ENCODE measurements at places on chromosomes 11 and 22.

DNA sequence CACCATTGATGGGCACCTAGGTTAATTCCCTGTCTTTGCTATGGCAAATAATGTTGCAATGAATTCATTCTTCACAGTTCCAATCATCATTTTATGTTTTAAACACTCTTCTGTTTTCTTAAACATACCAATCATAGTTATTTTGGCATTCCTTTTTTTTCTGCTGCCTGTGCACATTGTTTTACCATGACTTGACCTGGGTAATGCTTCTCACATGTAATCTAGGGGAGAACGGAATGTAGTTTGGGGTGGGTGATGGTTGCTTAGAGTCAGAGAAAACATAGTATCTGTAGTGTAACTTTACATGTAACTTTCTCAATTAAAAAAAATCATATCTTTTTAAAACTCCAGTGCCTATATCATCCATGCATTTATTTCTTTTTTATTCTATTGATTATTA lies 1945.3 kb upstream of the RAG2 start:
- DNase-seq: no peak

DNA sequence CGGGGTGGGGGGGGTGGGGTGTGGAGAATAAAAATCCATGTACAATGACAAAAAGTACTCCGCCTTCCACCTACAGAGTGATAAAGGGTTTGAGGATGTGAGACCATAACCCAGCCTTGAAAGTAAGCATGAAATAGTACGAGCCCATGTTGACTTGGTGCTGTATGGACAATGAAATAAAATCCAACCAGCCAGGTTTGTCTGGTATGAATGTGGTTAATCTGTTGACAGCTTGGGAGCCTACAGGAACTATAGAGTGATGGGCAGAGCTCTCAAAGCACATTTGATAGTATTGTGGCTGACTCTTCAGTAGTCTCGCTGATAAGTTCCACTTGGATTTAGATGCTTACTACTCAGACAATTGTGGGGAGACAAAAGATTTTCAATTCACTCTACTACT lies 48.8 kb upstream of the CD44 start:
- DNase-seq: no peak

GRCh38 chr11:134414766-134415765 lies 3.0 kb upstream of the B3GAT1 start:
- no peak for DNase-seq

- no peak for DNase-seq
These were observed 73.3 kb downstream of the TRIM44 start for GRCh38 chr11:35735903-35736302.

GRCh38 chr11:130476200-130476921 lies 27.9 kb downstream of the ADAMTS15 start:
- no peak for DNase-seq

DNA sequence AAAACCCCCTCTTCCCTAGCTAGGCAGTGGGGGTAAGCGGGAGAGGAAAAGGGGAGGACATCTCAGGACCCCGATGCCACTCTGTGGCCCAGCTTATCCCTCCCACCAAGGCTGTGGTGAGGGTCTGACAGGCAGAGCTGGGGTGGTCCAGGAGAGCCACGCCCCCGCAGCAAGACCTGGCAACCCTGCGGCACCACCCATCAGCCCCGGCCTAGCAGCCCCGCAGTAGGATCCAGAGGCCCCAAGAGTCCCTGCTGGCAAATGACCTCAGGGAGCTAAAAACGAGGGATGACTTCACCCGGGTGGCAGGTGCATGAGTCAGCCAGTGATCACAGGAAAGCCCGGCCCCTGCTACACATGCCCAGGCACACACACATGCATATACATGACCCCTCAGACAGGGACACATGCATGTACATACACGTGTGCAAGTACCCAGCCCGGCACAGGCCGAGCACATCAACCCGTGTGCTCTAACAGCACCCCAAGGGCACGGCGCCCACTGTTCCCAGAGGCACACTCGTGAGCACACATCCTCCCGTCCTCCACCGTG lies 32.3 kb downstream of the ARVCF start:
- no peak for DNase-seq

GRCh38 chr11:126992804-126993111 lies 7.8 kb downstream of the KIRREL3 start:
- no peak for DNase-seq

DNA sequence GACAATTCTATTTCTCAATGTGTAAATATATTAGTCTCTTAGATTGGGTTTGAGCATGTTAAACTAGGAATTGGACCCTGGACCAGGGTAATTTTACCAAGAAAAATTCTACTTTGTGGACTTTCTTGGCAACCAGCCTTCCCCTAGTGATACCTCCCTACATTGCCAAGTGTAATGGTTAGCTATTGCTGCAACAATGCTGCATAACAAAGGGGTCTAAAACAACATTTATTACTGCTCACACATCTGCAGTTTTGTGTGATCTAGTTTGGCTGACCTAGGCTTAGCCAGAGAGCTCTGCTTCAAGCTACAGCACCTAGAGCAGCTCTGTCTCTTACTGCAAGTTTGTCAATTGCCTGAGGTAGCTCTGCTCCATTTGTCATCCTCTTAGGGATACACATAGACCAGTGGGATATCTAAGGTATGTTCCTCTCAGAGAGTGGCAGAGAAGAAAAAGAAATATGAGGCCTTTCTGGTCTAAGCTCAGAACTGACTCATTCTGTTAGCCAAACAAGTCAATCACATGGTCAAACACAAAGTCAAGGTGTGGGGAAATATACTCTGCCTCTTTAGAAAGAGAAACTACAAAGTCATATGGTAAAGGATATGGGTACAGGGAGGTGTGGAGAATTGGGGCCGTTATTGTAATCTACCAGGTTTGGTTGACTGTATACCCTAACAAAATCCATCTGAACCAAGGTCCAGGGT lies 2.0 kb upstream of the LAYN start:
- no peak for DNase-seq

GRCh38 chr22:17260298-17260697 lies 41.1 kb upstream of the ADA2 start:
- no peak for DNase-seq

DNA sequence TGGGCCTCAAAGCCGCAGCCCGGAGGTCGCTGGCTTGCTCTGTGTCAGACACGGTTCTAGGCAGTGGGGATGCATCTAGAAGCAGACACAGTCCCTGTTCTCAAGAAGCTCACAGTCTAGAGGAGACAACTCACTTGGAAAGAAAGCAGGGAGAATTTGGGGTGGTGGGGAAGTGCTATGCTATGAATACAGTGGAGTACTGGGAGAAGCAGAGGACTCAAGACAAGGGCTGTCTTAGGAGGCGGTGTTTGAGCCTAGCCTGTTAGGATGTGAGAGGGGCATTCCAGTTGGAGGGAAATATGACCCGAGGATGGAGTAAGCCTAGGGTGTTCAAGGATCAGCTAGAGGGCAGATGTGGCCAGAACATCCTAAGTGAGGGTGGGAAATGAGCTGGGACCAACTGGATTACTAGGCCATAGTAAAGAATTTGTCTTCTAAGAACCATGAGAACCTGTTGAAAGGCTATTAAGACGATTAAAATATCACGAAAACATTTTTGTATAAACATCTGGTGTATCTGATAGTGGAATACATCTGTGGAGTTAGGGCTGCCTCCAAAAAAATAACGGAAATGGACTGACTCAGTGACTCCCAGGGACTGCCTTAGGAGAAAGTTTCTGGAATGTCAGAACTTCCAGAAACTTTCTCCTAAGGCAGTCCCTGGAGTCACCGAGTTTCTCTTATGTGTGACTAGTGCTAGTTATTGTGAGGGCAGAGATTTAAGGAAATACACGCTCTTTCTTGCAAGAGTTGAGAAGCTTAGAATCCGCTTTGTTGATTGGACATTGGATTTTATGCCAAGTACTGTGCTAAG lies 1.1 kb upstream of the PITPNB start:
- peak; percentile 5 for DNase-seq

DNA sequence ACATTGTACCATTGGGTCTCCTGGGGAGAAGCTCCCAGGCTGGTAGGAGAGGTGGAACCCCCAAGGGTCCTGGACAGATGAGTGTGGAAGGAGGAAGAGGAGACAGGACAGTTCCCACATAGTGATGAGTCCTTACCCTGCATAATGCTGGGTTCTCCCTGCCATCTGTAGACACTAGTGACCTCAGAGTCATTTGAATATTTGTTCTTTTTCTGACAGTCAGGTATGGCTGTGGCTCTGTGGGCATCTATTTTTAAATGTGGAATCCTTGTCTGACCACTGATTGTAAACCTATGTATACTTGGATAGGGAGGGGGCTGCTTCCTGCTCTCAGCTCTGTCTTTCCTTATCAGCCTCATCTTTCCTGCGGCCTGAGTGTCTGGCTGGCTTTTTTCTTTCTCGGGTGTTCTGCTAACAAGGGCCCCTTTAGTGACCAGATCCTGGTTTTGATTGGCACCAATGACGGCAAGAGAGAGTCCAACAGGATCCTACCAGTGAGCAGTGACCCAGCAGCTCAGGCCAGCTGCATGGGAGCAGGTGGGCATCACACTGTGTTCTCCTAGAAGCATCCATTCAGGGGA lies 2.6 kb upstream of the SLC5A1 start:
- DNase-seq: no peak

- DNase-seq: peak; percentile 39
These were observed 21.4 kb upstream of the CDON start for GRCh38 chr11:126083829-126084607.

GRCh38 chr22:28541137-28541536 lies 138.5 kb downstream of the TTC28 start:
- DNase-seq: no peak

DNA sequence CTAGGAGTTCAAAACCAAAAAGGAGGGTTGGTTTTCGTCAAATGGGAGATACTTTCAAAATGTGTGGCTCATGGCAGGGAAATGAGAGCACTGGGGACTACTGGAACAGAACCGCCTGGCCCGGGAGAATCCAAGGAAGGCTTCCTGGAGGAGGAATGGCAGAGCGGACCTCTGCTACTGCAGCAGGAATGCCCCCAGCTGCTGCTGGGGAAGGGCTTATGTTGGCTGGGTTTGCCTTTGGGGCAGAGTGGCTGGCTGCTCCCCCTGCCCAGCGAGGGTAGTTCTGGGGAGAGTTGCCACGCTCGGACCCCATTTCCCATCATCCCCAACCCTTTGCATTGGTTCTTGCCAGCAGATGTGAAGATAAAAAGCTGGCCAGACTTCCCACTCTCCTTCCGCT lies 10.6 kb upstream of the APOBEC3A start:
- no peak for DNase-seq

GRCh38 chr11:128643661-128644317 lies 50.1 kb upstream of the FLI1 start:
- DNase-seq: no peak

- DNase-seq: no peak
These were observed at the start of gene THRSP for GRCh38 chr11:78063440-78064181. TSS of gene THRSP (plus strand) at chr11:78063861. CDS start at chr11:78063882, 21 bp downstream.

- DNase-seq: no peak
These were observed 33.2 kb downstream of the PPP2R1B start for GRCh38 chr11:111733016-111733415.

DNA sequence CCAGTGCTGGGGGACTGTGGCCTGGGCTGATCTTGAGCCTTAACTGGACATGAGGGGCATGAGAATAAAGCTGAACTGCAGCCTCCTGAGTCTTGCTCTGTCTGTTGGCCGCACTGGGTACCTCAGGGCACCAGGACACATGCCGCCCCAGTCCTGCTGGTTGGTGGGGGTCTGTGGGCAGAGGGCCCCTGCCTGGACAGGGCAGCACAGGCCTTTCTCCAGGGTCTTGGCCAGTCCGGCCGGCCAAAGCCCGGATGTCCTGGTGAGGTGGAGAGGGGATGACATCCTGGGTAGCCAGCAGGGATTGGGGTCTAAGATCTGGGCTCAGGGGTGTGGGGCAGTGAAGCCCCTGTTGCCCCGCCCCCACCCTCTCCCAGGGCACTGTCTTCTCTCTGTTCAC lies 1.5 kb upstream of the RPS6KA4 start:
- DNase-seq: no peak

DNA sequence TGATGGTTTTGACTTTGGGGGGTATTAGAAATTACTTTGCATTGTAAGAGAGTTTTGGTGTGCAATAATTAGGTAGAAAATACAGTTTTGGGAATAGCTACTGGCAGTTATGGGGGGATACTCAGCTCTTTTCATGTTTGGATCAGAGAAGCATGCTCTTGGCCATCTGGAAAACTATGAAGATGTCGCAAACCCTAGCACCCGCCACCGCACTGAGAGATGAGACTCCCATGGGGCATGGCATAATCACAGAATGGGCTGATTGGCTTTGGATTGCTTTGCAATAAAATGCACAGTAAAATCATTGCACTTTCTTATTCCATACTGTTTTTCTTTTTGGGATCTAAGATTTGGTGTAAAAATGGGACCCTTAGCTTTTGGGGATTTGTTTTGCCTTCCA lies 43.5 kb upstream of the SLC5A12 start:
- DNase-seq: no peak

- no peak for DNase-seq
These were observed 22.0 kb upstream of the CTSC start for GRCh38 chr11:88359541-88359940.

GRCh38 chr22:31248965-31249958 lies 37.2 kb downstream of the LIMK2 start:
- DNase-seq: no peak

DNA sequence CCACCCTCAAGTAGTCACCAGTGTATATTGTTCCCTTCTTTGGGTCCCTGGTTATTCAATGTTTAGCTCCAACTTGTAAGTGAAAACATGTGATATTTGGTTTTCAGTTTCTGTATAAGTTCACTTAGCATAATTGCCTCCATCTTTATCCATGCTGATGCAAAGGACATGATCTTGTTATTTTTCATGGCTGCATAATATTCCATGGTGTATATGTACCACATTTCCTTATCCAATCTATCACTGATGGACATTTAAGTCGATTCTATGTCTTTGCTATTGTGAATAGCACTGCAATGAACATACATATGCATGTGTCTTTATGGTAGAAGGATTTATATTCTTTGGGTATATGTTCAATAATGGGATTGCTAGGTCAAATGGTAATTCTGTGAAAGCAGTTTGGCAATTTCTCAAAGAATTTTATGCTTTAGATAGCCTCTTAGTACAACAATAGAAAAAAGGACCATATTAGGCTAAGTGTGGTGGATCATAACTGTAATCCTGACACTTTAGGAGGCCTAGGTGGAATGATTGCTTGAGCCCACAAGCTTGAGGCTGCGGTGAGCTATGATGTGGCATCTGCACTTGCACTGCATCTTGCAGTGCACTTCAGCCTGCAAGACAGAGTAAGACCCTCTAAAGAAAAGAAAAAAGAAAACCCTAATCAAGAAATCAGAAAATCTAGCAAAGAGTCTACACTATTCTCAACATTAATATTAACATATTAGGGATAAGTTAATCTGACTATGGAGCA lies 468.5 kb upstream of the FAT3 start:
- no peak for DNase-seq

- DNase-seq: no peak
These were observed 9.0 kb upstream of the MRPL17 start for GRCh38 chr11:6692128-6692527.
